Frontal cortex (tissue), 4 donors: ENCODE measurements at places on chromosomes 6 and 20. TPM values are rescaled to one million over a fixed set of nuclear protein-coding genes. Genes with fewer than 3 reads are reported as not detected.

MCM3 gene
- 11.0 TPM for total RNA-seq

ERVFRD-1 gene
- not detected for total RNA-seq

WFDC12 gene
- not detected for total RNA-seq

CTCFL gene
- total RNA-seq: not detected

HS3ST5 gene
- 13.9 TPM for total RNA-seq

MLN gene
- total RNA-seq: not detected

SNAI1 gene
- not detected for total RNA-seq

SFTA2 gene
- not detected for total RNA-seq

BMP6 gene
- total RNA-seq: 4.9 TPM

ATP6V1G2 gene
- 54.6 TPM for total RNA-seq

MCM9 gene
- 6.9 TPM for total RNA-seq

WFDC10B gene
- not detected for total RNA-seq

TOX2 gene
- total RNA-seq: 0.41 TPM

DSP gene
- total RNA-seq: 6.9 TPM

LZTS3 gene
- total RNA-seq: 13.9 TPM

PDSS2 gene
- 6.9 TPM for total RNA-seq

GNAS-AS1 gene
- total RNA-seq: 1.2 TPM
